Stimulated activated CD4-positive, alpha-beta T cell treated with anti-CD3 and anti-CD28 coated beads, Interleukin-12 subunit alpha, Interleukin-12 subunit beta, amount 100 ng/mL, for 24 hours (primary cell): ENCODE measurements at places on chromosomes 12 and 14.

DNA sequence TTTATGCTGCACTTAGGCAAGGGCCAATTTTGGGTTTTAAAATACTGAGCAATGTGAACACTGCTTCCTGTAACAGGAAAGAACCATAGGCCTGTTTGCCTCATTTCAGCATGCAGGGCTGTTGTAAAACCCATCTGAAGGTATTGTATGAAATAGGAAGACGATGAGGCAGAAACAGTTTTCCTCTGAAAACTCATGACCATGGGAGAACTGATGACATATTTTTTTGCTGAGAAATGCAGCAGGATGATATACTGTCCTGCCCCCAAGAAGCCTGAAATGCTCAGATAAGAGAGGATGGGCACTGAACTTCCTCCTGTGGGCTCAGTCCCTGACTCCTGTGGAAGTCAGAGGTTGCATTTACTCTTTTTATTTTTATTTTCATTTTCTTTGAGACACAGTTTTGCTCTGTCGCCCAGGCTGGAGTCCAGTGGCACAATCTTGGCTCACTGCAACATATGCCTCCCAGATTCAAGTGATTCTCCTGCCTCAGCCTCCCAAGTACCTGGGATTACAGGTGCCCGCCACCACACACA is 17.4 kb downstream of the PYGL start:
- DNase-seq: no peak

DNA sequence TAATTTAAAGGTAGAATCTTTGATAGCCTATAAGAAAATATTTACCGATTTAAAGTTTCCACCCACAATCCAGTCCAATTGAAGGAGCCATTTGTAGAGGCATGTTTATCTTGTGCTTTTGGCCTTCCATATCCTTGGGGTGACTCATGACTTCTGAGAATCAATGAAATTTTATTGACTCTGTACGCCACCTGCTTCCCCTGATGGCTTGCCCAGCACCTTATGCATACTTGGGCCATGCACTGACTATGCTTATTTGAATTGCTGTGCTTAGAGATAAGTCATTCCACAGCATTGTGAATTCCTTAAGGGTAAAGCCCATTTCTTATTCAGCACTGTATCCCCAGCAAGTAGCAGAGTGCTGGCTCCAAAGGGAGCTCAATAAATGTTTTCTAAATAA is 954.8 kb upstream of the SEL1L start:
- DNase-seq: no peak

DNA sequence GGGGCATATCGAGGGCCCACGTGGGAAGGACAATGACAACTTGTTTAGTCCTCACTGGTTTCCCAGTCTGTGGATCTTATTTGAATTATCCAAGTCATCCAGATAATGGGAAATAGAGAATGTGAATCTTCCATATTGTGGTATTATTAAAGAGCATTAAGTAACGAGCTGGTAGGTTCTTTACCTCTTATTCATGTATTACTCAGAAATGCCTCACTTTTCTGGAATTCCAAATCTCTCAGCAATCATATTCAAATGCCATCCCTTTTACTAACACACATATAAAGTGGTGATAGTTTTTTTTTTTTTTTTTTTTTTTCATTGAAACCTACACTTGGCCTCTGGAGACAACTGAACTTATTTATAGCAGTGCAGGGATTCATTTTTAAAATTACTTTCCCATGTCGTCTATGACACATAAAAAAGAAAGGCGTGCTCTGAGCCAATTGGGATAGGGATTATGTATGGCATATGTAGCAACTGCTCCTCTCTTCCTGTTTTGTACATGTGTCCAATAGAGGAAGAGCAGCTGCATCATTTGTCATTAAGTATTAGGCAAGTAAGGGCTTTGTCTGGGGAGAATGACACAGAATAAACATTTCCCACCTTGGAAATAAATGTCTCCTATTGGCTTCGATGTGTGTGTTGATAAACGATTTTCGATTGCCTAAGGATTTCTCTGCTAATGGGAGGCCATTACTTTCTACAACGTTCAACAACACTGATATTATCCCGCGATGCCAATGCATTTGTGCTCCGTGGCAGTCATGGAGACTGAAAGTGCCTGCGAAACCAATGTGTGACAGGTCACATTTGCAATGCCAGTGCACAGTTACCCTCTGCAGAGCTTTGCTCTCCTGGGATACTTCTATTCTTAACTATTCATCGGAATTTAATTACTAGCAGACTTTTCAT is 78.6 kb upstream of the IFNG-AS1 start:
- no peak for DNase-seq

DNA sequence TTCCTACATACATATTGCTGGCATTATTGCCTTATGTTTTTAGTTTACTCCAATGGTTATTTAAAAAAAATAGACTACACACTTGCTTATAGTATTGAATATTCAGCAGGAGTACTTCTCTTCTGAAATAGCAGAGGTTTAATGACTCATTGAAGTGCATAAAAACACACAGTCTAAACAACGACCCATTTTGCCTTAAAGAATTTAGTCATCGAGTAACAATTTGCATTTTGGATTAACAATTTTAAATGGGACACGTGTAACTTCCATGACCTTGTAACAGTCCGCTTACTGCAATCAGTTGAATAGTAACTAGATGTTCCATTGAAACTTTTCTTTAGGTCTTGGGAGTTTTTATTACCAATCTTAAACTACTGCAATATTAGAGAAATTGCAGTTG is 9.0 kb downstream of the TRHDE start:
- DNase-seq: no peak

DNA sequence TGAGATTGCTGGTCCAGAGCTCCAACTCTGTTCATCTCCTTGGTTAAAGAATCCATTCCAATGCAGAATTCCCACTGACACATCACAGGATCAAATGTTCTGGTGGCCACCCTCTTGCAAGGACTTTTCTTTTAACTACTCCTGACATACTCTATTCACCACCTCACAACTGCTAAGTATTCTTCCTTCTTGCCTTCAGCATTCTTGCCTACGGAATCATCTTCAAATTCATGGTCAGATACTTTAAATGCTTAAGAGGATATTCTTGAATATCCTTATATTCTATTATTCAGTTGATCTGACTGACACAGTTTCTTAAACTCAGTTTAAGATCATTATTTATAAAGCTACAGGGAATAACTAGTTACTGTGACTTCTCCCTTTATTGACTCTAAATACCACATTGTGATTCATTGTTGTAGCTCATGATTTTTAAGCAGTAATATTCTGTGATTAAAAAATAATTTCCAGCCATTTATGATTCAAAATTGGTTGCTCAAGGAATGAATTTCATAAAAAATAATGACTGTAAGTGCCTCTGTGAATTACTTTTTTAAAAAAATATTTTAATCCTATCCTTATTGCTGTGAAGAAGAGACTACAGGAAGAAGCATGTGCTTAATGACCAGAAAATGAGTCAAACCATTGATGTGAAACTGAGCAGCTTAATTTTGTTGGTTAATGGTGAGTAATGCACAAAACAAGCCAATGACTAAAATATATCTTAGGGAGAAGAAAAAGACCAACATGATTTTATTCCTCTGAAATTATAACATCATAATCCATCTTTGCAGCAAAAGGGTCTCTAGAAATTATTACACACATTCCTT is 207.1 kb downstream of the PIK3C2G start:
- DNase-seq: no peak

- DNase-seq: no peak
These were observed 140.1 kb downstream of the TMEM117 start for GRCh38 chr12:43976027-43976426.

- DNase-seq: no peak
These were observed 78.7 kb downstream of the TXNDC16 start for GRCh38 chr14:52473557-52473956.

GRCh38 chr12:68319988-68320623 is 12.1 kb downstream of the MDM1 start:
- DNase-seq: no peak

DNA sequence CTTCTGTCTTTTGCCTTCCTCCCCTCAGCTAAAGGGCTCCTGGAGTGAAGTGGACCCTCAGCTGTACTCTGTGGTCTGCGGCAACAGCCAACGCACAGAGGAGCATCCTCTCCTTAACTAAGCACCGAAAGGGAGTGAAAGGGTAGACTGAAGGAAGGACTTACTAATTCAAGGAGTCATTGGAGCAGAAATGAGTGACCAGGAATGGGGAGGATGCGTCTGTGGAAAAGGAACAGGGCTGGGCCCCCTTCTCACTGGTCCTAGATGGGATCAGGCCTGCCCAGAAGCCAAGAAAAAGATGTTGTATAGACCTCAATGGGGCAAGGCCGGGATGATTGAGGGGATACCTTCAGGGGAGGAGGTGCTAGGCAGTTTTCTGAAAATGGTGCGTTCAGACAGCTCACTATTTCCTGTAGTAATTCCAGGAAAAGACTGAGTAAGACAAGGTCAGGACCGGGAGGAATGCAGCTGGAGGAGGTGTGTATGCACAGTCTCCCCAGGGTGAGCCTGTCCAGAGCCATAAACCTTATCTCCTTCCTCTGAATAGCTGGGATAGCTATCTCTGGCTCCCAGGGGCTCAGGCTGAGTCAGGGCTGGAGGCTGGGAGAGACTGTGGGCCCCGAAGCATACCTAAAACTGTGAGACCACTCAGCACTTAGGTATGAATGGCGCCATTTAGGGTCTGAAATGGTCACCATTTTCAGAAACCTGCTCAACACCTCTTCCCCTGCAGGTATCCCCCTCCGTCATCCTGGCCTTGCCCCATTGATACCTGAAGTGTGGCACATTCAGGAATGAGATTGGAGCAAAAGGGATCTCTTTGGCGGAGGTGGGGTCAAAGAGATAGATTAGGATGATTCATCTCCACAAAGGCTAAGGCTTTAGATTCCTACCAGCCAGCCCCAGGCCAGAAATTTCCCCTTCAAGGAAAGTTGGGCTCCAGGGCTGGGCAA is 20.2 kb upstream of the KRT8 start:
- no peak for DNase-seq

GRCh38 chr14:32809255-32809654 is 129.4 kb upstream of the NPAS3 start:
- DNase-seq: no peak

DNA sequence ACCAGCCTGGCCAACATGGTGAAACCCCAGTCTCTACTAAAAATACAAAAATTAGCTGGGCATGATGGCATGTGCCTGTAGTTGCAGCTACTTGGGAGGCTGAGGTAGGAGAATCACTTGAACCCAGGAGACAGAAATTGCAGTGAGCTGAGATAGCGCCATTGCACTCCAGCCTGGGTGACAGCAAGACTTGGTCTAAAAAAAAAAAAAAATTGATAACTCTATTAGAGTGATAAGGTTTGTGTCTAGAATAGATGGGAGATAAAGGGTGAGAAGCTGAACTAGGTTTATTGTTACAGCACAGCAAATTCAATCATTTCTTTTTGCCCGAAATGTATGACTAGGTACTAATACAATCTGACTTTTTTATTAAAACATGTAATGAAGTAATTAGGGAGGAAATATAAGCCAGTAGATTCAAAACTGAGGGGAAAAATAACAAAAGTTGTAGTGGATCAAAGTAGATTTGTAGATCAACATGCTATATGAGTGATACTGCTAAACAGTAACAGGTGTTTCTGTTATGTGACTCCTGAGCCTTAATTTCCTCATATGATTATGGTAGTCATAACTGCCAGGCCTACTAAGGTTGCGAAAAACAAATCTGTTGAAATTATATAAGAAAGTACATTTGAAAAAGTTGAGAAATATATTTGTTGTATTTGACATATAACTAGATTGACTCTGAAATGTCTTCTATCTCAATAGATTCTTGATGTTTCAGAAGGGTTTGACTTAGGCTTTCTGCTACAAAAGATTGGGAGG is 83.6 kb downstream of the WNK1 start:
- DNase-seq: no peak

- no peak for DNase-seq
These were observed 76.7 kb upstream of the BBS10 start for GRCh38 chr12:76424941-76425340.

GRCh38 chr14:53715193-53715721 is 241.4 kb downstream of the BMP4 start:
- no peak for DNase-seq

DNA sequence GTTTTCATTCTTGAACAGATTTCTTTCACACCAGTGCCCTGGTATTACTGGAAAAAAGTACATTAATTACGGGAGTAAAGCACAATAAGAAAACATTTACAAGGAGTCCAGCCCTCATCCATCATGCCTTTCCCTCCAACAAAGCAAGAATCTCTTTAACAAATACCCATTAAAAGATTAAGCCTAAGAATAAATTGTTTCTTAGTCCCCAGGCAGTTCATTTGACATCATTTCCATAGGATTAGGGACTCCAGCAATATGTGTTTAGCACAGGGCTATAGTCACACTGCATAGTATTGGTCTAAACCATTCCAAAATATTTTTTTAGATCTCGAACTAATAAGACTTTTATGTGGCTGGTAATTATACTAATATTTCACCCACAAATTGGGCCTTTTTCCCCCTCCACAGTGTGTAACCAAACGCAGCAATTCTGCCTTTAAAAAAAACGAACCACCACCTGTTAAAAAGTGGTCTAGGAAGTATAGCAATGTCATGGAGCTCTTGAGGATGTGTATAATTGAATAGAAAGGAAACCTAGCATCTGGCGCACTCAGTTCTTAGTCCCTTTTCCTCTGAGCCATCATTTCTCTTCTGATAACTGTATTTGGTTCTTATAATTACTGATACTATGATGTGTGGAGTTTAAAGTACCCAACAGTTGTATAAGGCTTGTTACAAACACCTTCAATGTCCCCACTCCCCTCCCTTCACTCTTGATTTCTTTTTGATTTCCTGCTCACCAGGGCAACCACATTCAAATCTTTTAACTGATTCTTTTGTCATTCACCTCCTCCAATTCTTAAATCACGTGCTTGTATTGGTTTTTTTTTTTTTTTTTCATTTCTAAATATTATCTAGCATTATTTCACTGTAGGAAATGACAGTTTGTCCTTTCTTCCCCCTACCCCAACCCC is 138.7 kb downstream of the ETV6 start:
- no peak for DNase-seq

DNA sequence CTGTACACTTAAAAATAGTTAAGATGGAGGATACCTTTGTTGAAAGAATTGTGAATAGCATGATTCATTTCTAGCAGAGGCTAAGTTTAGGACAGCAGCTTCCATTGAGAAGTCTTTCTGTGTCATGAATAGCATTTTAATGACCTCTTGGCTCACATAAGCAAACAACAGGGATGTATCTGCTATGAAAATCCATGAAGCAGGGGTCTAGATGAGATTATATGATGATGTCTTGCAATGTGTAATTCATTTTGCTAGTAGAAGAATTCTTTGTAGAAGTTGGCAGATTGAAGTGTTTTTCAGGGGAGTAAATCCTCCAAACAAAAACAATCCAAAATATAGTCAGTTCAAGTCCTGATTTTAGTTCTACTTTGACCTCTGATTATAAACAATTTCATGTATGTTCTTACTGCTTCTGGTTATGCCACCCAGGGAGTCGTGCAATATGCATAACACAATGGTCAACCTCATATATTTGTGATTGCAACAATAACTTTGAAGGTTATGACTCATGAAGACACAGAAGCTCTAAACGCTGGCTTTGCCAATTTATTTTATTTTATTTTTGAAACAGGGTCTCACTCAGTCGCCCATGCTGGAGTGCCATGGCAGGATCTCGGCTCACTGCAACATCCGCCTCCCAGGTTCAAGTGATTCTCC is 6.9 kb upstream of the RD3L start:
- no peak for DNase-seq
